Activated CD8-positive, alpha-beta T cell treated with anti-CD3 and anti-CD28 coated beads, Interleukin-2, amount 10 ng/mL, durations not matched to agents 7 days and 5 days (primary cell): ENCODE measurements at places on chromosomes 7 and 10. TPM values are rescaled to one million over a fixed set of nuclear protein-coding genes. Genes with fewer than 3 reads are reported as not detected.

DNA sequence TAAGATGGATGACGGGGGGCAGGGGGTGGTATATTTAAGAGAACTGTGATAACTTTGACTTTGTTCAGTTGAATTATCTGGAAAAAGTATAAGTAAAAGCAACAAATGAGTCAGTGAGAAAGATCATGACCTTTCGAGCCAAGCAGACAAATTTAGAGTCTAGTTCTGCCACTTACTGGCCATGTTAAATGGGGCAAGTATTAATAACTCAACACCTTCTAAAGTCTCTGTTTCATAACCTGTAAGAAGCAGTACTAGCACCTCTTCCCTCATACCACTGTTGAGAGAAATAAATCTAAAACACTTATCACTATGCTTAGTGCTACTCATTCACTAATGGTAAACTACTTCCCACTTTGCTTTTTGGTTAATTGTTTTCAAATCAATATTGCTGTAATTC is 604.4 kb upstream of the LRRN3 start:
- no peaks in the 10 kb centered on the region for H3K36me3 ChIP-seq
- H3K4me3 ChIP-seq, result no peak overlapping the region
- DNase-seq, result no peak
- H3K4me1 ChIP-seq, result no peaks in the 10 kb centered on the region
- no peak overlapping the region for H3K27ac ChIP-seq

Gene TSPAN33
- 2.8 TPM for total RNA-seq

DNA sequence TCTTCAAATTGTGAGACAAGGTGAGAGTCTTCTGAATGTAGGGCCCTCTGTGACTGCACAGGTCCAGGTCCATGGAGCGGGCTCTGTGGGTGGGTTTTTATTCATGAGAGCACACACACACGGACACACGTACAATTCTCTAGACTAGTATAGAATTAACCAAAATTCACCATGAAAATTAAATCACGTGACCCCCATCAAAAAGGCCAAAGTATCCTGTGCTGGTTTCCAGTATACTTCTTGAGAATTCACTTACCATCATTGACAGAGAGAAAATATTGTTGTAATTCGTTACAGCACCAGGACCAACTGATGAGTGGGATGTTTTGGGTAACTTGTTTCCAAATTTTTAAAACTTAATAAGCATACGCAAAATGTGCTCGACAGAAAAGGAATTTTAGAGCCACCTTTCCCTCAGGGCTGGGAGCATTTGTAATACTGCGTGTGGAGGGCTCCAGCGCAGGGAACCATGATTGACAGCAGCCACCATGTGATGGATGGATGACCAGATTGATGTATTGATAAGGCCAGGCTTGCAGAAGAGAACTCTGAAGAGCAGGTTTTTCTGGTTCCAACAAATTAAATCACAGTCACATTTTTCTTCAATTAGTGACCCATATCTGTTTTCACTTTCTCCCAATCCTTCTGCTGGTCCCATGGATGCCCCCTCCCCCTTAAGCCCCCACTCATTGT is 14.9 kb upstream of the DNTT start:
- DNase-seq, result no peak
- H3K27ac ChIP-seq, result no peak overlapping the region

- H3K27ac ChIP-seq, result no peak overlapping the region
- H3K36me3 ChIP-seq, result no peaks in the 10 kb centered on the region
- H3K27me3 ChIP-seq, result no peaks in the 10 kb centered on the region
- no peaks in the 10 kb centered on the region for H3K4me1 ChIP-seq
- H3K4me3 ChIP-seq, result no peak overlapping the region
These were observed 213.7 kb downstream of the HTR7 start for GRCh38 chr10:90644165-90644564.

DNA sequence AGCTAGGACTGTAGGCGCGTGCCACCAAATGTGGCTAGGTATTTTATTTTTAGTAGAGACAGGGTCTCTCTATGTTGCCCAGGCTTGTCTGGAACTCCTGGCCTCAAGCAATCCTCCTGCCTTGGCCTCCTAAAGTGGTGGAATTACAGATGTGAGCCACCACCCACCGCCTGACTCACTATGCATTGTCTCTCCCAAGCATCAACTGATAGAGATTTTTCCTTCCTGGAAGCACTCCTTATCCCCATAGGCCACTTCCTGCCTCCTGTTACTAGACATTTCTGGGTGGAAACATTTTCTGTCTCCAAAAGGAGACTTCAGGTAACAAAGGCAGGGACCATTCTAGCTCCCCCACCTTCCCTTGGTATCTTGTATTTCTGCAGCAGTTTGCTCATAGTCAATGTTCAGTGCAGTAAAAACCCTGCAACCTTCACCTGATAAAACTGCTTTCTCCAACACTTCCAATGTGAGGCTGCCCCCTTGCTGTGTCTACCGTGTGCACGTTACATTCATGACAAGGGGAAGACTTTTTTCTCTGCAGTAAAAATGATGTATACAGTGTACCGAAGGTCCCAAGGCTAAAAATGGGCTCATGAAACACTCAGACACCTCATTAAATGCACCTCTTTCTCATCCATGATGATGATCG is 84.9 kb downstream of the NHLRC2 start:
- no peaks in the 10 kb centered on the region for H3K4me1 ChIP-seq
- H3K36me3 ChIP-seq, result no peaks in the 10 kb centered on the region
- H3K4me3 ChIP-seq, result no peak overlapping the region
- peaks cover 26% of the 10 kb centered on the region for H3K27me3 ChIP-seq
- peak; percentile 6 for DNase-seq
